ENCODE measurements at places on chromosomes 16 and 17. TPM values are rescaled to one million over a fixed set of nuclear protein-coding genes. Genes with fewer than 3 reads are reported as not detected.

The CLEC16A gene
- 21.6 TPM for total RNA-seq

DNA sequence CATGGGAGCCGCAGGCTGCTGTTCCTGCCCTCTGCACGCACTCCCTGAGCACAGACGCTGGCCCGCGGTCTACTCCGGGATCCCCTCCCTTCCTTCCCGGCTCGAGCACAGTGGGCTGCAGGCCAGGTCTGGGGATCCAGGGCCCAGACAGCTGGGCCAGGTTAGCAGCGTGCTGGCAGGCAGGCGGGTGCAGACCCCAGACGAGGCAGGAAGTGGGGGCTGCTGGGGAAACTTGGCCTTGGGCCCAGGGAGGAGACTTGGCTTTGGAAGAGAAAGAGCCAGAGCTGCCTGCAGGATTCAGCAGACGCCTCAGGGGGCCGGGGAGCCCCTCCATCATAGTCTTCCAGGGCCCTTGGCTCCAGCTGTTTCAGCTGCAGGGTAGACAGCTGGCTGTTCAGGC is 30.2 kb upstream of the ABCC3 start:
- DNase-seq: no peak

The PLXDC1 gene
- 6.6 TPM for total RNA-seq

The ZNF319 gene
- 7.9 TPM for total RNA-seq

DNA sequence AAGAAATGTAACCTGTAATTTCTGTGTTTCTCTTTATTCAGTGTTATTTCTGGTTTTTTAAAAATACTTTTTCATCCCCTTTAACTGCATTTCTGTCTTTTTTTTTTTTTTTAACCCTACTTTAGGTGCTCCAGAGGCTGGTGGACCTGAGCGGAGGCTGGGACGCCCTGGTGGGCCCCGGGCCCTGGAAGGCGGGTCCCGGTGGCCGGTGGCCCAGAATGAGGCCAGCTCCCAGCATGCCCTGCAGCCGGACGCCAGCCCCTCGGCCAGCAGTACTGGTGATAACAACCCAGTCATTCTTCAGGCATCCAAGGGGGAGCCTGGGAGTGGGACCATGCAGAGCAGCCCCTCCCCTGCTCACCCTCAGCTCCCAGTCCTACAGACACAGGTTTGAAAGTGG is 1.5 kb downstream of the SRCAP start:
- DNase-seq: no peak

- DNase-seq: no peak
Measured at GRCh38 chr17:63519116-63519881, 3.9 kb upstream of the KCNH6 start.

DNA sequence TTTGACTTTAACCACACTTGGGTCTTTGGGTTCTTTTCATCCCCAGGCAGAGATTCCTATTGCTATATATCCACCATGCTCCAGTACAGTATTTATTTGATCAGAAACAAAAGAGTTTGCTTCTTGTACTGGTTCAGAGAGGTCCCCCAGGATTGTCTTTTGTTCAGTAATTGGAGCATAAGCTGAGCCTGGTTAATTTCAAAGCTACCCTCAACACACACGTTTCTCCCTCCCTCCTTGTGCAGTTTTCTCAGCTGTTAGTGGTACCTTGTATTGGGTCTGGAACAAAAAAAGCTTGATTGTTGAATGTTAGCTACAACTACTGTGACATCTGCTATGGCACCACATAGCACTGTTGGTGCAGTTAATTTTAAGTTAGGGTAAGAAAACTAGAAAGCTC is 50.0 kb downstream of the NUP93 start:
- DNase-seq: no peak

DNA sequence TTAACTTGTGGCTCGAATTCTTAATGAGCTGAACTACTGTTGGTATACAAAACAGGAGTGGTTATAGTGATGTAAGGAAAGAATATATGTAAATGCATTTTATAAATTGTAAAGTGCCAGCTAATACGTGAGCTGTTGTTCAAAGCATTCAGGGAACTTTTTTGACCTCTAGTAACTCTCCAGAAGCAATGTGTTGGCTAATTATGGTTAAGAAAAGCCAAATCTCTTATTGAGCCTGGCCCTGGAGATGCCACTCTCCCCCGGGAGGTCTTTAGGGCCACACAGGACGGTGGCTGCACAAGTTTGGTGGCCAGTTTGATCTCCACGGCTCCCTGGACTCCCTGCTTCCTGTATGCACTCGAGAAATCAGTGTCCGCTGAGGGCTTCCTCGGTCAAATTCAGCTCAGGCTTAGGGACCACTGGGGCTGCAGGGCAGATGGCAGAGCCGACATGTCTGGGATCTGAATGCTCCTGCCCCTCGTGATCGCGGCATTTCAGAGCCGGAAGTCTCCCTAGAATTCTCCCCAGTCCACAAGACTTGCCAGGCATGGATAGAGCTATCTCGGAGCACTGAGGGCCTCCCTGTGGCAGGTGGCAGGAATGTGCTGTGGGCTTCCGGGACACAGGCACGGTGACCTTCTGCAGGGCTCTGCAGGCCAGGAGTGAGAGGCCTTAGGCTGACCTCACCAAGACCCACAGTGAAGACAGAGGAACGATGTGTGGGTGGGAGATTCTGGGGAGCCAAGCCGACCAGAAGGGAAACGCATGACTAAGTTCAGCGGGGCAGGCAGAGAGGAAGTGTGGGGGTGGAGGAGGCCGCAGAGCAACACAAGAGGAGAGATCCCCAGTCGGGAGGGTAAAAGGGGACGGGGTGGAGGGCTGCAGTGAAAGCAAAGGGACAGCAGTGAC is 18.6 kb upstream of the PITPNM3 start:
- DNase-seq: no peak

GRCh38 chr17:62867303-62867702 is 59.2 kb upstream of the MARCHF10 start:
- no peak for DNase-seq

DNA sequence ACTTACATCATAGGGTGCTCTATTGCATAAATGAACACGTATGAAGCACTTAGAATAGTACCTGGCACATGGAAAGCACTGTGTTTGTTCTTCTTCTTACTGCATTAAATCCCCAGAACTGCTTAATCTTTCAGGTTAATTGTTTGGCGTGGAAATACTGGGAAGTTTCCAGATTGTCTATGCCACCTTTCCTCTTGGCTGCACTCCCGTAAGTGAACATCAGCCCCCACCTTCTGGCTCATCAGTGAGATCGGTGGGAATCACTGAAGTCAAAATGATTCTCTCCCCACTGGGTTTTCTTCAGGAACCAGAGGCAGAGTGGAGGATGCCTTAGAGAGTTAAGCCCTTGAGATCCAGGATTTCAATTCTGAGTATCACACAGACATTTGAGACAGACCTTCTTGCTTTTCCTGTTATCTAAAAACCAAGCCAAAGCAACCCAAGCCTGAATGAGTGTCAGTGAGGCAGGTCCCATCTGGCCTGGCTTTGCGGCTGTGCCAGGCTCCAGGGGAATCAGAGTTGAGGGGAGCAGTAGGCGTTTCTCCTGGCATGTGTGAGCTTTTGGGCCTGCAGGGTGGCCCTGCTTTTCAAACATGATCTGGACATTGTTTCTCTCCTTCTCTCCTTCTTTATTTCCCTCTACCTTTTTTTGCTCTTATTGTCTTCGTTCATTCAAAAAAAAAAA is 59.1 kb downstream of the OTOA start:
- DNase-seq: no peak

GRCh38 chr17:61443475-61443882 is 8.7 kb upstream of the TBX4 start:
- DNase-seq: no peak

DNA sequence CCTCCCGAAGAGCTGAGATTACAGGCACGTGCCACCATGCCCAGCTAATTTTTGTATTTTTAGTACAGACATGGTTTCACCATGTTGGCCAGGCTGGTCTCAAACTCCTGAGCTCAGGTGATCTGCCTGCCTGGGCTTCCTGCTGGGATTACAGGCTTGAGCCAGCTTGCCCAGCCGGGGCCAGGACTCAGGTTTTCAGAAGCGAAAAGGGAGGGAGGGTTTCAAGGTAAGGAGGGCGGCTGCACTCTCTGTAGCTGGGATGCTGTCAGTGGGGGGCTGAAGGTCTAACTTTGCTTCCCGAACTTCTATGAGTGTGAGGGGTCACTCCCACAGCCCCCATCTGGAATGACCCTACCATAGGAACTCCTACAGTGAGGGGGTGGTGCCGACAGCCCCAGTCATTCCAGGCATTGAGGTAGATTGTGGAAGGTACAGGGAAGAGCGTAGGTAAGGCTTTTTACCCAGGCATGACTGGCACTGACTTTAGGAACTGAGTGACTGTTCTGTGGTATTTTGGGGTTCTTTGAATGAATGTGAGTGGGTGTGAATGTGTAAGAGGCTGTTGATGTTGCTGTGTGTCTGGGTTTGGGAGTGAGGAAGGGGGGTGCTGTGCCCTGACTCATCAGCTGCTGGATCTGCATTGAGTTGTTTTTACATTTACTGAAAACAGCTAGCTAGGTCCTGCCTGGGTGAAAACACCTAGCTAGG is 3.8 kb upstream of the C1QL1 start:
- DNase-seq: no peak

DNA sequence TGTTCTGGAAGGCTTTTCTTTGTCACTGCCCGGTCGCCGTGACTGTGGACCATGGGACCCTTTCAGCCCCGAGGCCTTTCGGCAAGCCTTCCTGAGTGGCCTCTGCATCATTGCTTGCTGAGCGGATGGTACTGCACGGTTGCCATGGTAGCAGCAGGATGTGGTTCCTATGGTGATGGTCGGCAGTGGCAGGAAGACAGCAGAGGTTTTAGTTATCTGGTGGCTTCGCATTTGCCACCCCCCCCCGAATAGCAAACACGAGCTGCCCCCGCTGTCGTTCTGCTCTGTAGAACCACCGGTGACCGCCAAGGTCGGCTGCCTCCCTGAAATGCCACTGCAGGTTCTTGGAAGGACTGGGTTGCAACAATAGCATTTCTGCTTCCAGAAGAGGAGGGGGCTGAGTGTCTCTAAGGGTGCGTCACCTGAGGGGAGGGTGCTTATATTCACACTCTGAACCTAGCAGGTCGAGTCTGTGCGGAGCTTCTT is 76.6 kb downstream of the CMIP start:
- DNase-seq: no peak

The EPX gene
- not detected for total RNA-seq

- DNase-seq: no peak
Measured at GRCh38 chr16:55324285-55325079, 479 bp downstream of the IRX6 start.

The CA5A gene
- total RNA-seq: not detected

DNA sequence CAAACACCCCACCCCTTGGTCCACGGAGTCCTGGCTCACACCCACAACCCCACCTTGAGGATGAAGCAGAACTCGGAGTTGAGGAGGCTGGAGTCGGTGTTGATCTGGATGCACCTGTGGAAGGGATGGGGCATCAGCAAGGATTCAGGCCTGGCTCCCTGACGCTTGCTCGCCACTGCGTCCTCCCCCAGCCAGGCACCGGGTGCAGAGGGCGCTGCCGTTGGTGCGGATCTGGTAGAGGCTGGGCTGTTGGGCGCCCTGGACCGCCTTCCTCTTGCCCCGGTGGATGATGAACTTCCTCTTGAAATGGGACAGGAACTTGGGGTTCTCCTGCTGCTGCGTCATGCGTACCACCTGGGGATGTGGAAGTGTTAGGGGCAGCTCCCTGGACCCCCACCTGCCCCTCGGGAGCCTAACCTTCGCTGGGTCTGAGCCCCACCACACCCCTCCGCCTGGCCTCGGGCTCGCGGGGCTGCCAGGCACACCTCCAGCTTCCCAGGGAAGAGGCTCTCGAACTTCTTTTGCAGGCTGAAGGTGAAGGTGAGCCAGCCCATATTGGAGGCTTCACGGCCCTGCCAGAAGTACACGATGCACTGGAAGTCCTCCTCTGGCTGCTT is 12.3 kb downstream of the FLII start:
- DNase-seq: no peak

The LLGL2 gene
- 44.9 TPM for total RNA-seq

The ZG16B gene
- 11.3 TPM for total RNA-seq

The STAC2 gene
- total RNA-seq: 0.98 TPM

The ADAP2 gene
- total RNA-seq: 14.0 TPM

- DNase-seq: no peak
Measured at GRCh38 chr17:41098481-41098880, 539 bp upstream of the KRTAP4-8 start.

DNA sequence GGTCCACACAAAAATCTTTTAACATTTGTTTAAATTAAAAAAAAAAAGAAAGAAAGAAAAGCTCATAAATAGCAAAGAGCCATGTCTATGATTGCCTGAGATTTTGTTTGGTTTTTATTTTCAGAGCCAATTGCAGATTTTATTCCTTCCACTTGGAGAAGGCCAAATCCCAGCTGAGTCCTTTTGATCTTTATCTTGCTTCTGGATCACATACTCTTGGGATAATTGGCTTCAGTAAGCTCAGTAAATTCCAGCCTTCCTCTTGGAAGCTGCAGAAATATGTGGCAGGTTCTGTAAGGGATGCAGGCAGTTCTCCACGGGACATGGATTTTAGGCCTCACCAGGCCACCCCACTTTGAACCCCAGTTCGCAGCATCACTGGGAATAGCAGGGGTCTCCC is 63.3 kb upstream of the TMC5 start:
- DNase-seq: no peak

- no peak for DNase-seq
Measured at GRCh38 chr17:77287432-77288068, 146.8 kb downstream of the SEC14L1 start.

The FOXC2 gene
- total RNA-seq: 2.7 TPM

GRCh38 chr17:50935221-50935995 is 69.3 kb upstream of the TOB1 start:
- no peak for DNase-seq

GRCh38 chr16:1991135-1991551 is 1.4 kb downstream of the SYNGR3 start:
- no peak for DNase-seq

The MXRA7 gene
- total RNA-seq: 114 TPM

The AXIN2 gene
- total RNA-seq: 17.9 TPM

DNA sequence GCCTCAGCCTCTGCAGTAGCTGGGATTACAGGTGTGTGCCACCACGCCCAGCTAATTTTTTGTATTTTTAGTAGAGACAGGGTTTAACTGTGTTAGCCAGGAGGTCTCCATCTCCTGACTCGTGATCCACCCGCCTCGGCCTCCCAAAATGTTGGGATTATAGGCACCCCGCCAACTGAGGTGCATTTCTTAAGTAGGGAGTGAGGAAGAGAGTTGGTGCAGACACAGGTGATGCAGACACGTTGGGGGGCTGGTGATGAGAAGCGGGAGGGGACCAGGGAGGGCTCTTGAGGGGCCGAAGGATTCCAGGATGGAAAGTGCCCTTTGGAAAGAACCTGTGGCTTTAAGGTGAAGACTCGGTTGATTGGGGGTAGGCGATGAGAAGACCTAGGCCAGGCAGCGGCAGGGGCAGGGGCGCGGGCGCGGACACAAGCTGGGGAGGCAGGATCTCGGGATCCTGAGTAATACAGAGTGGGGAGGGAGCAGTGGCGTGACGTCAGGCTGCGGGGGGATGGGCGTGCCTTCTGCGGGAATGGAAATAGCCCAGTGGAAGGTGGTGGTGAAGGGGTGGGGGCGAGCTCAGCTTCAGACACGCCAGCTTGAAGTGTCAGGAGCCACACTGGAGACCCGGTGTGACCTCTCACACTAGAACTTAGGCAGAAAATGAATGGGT is 2.5 kb upstream of the ATP6V0C start:
- DNase-seq: no peak

- no peak for DNase-seq
Measured at GRCh38 chr17:4509923-4510617, 11.4 kb downstream of the SPNS2 start.

The NLRC5 gene
- 114 TPM for total RNA-seq

- DNase-seq: no peak
Measured at GRCh38 chr16:30335598-30336474, 19.3 kb downstream of the CD2BP2 start.

- no peak for DNase-seq
Measured at GRCh38 chr17:19447085-19447583, 36.1 kb downstream of the RNF112 start.

The CCDC154 gene
- total RNA-seq: not detected

The DNAAF8 gene
- not detected for total RNA-seq

GRCh38 chr16:57997176-57997527 is 3.3 kb downstream of the ZNF319 start:
- no peak for DNase-seq

Measured in vagina (tissue), 2 donors.